ENCODE measurements at places on chromosomes 12 and 14. TPM values are rescaled to one million over a fixed set of nuclear protein-coding genes. Genes with fewer than 3 reads are reported as not detected.
A peak's percentile ranks its signal among the peaks of the same experiment; 100 is the strongest.

The SLC38A4 gene
- not detected for total RNA-seq

The DPPA3 gene
- total RNA-seq = not detected

The PRPH gene
- total RNA-seq = 10.4 TPM

The BDKRB1 gene
- 7.0 TPM for total RNA-seq

DNA sequence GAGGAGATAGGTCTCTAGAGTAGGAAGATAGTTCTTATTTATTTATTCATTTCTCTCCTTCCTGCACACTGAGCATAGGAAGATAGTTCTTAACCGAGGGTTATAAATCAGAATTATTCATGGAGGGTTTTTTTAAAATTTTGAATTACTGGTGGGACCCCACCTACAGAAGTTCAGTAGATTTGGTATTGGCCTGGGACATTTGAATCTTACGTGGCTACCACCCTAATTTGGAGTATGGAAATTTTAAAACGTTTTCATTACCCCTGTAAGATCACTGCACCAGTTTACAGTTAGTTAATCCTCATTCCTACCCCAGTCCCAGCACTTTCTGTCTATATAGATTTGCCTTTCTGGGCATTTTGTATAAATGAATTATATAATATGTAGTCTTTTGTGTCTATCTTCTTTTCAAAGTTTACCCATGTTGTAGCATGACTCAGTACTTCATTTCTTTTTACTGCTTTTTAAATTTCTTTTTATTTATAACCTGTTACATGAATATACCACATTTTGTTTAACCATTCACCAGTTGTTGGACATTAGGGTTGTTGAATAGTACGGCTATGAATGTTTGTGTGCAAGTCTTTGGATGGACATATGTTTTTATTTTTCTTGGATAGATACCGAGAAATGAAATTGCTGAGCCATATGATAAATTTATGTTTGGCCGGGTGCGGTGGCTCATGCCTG is 44.9 kb downstream of the YLPM1 start:
- H3K27me3 ChIP-seq = no peaks in the 10 kb centered on the region
- no peak for DNase-seq
- no peaks in the 10 kb centered on the region for H3K4me1 ChIP-seq
- no peak overlapping the region for H3K27ac ChIP-seq
- peaks cover 69% of the 10 kb centered on the region for H3K36me3 ChIP-seq

DNA sequence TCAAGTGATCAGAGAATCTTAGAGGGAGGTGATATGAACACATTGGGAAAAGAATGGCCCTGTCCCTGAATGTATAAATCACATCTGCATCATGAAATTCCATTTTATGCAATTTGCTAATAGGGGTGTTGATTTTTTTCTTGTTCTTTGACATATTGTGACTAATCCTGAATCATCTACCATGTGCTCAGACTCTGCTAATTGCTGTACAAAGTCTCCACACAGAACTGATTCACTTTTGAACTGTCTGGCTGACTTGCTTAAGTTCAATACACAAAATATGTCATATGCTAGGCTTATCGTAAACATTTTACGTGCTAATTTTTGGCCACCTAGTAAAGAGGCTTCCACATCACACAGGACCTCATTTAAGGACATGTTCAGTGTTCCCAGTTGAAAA is 2.6 kb downstream of the TMEM132D start:
- no peaks in the 10 kb centered on the region for H3K27me3 ChIP-seq
- DNase-seq = no peak
- no peaks in the 10 kb centered on the region for H3K4me1 ChIP-seq
- no peaks in the 10 kb centered on the region for H3K36me3 ChIP-seq
- H3K4me3 ChIP-seq = no peak overlapping the region

- H3K4me3 ChIP-seq = no peak overlapping the region
- H3K27ac ChIP-seq = no peak overlapping the region
- H3K4me1 ChIP-seq = peaks cover 14% of the 10 kb centered on the region
- H3K27me3 ChIP-seq = no peaks in the 10 kb centered on the region
Measured at GRCh38 chr12:1911598-1912575, 6.6 kb downstream of the CACNA2D4 start.

DNA sequence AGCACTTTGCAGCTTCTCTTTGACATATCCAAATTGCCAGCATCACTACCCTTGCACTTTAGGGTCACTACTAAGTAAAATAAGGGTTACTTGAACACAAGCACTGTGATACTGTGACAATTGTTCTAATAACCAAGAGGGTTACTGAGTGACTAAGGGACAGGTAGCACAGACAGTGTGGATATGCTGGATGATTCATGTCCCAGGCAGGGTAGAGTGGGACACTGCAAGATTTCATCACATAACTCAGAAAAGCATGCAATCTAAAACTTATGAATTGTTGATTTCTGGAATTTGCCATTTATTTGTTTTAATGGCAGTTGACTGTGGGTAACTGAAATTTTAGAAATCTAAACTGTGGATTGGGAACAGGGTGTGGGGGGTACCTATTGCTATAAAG is 218.8 kb downstream of the KITLG start:
- no peaks in the 10 kb centered on the region for H3K4me1 ChIP-seq
- H3K36me3 ChIP-seq = no peaks in the 10 kb centered on the region
- H3K4me3 ChIP-seq = no peak overlapping the region

- H3K27me3 ChIP-seq = no peaks in the 10 kb centered on the region
- peak overlapping the region; percentile 88 for H3K4me3 ChIP-seq
- H3K27ac ChIP-seq = peak overlapping the region; percentile 77
- peaks cover 14% of the 10 kb centered on the region for H3K4me1 ChIP-seq
- H3K36me3 ChIP-seq = no peaks in the 10 kb centered on the region
Measured at GRCh38 chr12:69739287-69740191, 879 bp downstream of the RAB3IP start.

DNA sequence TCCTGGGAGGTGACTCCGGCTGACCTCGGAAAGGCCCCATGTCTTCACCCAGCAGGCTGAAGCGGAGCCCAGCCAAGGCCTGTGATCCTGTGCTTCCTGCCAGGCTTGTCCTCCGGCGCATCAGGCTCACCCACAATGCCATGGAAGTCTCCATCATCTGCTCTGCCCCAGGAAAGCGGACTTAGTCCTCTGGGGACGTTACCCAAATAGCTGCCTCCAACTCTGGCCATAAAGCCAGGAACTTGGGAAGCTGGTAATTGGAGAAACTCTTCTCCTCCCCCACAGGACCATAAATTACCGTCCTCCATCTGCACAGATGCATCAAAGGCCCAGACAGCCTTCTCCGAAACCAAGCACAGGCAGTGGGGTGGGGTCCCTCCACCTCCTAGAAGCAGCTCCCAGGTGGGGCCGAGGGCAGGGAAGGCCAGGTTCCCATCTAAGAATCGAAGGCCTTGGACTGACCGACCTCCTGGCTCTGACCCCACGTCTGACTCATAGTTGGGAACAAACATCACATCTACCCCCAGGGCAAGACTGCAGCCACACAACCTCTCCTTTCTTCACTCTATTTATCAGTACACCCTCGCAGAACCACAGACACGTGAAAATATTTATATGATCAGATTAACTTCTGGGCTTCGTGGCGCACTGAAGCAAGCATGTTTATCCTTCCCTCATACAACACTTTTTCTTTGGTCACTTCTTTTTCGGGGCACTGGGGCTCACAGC is 56.4 kb downstream of the PITPNM2 start:
- H3K4me1 ChIP-seq = peaks cover 62% of the 10 kb centered on the region
- H3K4me3 ChIP-seq = no peak overlapping the region
- no peaks in the 10 kb centered on the region for H3K27me3 ChIP-seq
- DNase-seq = no peak

All from esophagus muscularis mucosa (tissue), 4 donors.